ENCODE measurements at places on chromosomes 13 and 19. TPM values are rescaled to one million over a fixed set of nuclear protein-coding genes. Genes with fewer than 3 reads are reported as not detected.

Gene FSD1
- 11.0 TPM for total RNA-seq

Gene ICAM5
- 0.09 TPM for total RNA-seq

Gene PCDH20
- total RNA-seq = 0.17 TPM

Gene CEACAM16
- total RNA-seq = not detected

All from dermis blood vessel endothelial cell (primary cell).